ENCODE measurements at places on chromosomes 1 and 21.
A peak's percentile ranks its signal among the peaks of the same experiment; 100 is the strongest.

- H3K27ac ChIP-seq: no peak overlapping the region
- H3K36me3 ChIP-seq: no peaks in the 10 kb centered on the region
- peaks cover 69% of the 10 kb centered on the region for H3K4me1 ChIP-seq
- DNase-seq: no peak
- no peaks in the 10 kb centered on the region for H3K27me3 ChIP-seq
Observed at GRCh38 chr21:37407719-37408420, 41.3 kb downstream of the DYRK1A start.

GRCh38 chr1:40017951-40018575, 22.5 kb upstream of the CAP1 start:
- H3K27ac ChIP-seq: no peak overlapping the region
- H3K4me3 ChIP-seq: no peak overlapping the region

DNA sequence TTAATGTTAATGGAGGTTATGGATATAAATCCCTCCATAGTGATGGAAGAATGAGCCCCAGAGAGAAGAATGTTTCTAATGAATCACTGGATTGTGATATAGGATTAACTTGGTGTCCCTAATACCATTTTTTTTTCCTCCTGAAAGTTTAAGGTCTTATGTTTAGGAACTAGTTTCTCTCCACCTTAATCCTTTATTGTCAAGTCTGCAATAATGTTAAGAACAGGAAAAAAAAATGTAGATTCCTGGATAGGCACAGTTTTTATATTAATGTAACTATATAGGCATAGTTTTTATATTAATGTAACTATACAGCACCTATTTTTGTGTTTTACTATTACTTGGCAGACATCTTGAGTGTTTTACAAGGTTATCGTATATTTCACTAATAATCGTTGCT, 34.9 kb downstream of the NFIA start:
- no peak overlapping the region for H3K4me3 ChIP-seq
- H3K27me3 ChIP-seq: no peaks in the 10 kb centered on the region
- peaks cover 54% of the 10 kb centered on the region for H3K4me1 ChIP-seq
- no peaks in the 10 kb centered on the region for H3K36me3 ChIP-seq
- no peak overlapping the region for H3K27ac ChIP-seq

DNA sequence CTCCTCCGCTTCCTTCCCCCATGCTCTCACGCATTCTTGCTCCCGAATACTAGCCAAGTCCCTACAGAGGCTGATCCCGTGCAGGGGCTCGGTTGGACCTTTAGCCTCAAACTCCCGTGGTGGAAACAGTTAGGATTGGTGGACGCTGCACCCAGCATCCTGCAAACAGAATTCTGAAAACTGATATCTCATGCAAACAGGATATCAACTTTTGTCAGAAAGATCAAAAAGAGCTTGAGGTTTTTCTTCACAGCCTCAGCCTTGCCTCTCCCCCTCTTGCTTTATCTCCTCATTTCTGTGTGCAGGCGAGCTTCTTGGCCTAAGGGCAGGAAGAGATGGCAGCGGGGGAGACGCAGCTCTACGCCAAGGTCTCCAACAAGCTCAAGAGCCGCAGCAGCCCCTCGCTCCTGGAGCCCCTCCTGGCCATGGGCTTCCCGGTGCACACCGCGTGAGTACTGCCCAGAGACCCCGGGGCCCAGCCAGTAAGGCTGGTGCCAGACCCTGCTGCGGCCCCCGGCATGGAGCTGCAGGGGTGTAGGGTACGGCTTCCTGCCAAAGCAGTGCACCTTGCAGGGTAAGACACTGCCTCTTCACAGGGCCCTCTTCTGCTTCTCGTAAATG, at the start of gene UBASH3A:
Gene UBASH3A (plus strand): TSS at position 292 of the 621 bp plus-strand sequence. CDS start 44 bp downstream, at position 336.
- H3K4me1 ChIP-seq: no peaks in the 10 kb centered on the region
- no peak within 1 kb of the TSS for H3K4me3 ChIP-seq
- no peak within 1 kb of the TSS for H3K27ac ChIP-seq
- H3K27me3 ChIP-seq: no peaks in the 10 kb centered on the region
- peak; percentile 50 for DNase-seq

Measured in sigmoid colon (tissue), 7 donors.